ENCODE measurements at places on chromosomes 2 and 18. TPM values are rescaled to one million over a fixed set of nuclear protein-coding genes. Genes with fewer than 3 reads are reported as not detected.

DNA sequence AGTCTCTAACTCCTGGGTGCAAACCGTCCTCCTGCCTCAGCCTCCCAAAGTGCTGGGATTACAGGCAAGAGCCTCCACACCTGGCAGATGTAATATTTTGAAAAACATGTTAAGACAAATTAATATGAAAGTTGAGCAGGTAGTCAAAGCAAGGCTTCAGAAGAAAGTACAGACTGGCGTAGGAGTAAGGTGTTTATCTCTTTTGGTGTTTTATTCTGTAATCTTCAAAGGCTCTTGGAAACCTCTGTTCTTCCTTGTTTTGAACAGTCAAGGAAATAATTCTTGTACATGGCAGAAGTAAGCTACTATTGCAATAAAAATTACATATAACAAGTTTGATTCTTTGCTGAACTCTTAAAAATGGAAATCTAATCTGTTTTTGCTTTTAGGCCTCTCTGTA is 5.3 kb downstream of the RNF138 start:
- no peak for DNase-seq

- DNase-seq = no peak
These were observed 11.3 kb downstream of the OSR1 start for GRCh38 chr2:19346983-19347618.

- no peak for DNase-seq
These were observed 17.7 kb upstream of the ACOXL start for GRCh38 chr2:110714452-110715224.

DNA sequence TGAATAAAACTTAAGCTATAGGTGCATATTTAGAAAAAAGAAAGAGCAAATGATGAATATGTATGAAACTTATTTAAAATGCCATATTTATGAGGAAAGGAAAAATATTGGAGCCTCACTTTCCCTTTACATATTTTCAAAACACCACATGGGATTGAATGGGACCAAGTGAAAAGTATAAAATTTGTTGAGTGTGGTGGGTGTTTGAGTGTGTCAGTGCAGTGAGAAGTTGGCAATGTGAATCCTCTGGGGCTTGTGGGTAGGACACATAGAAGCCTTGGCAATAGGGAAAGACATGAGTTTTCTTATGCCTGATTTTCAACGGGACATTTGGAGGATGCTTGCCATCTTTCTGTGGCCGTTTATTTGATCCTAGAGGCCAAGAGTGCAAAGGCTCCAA is 502.2 kb upstream of the CELF4 start:
- no peak for DNase-seq

GRCh38 chr18:34866739-34867138 is 156.6 kb downstream of the DTNA start:
- DNase-seq = peak; percentile 16

DNA sequence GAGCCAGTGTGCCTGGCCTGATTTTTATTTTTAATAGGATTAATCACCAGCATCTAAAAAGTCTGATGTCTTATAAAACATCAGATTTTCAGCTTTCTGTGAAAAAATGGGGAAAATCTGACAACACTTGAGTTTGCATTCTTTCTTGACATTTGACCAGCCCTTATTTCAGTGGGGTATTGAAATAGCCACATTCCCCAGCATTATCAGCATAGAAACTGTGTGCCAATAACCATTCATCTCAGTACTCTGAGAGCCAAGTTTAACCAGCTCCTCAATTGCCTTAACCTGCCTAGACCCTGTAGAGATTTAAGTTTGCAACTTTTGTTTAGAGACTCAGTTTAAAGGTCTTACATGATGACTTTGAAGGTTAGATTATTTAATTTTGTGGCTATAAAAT is 155.0 kb downstream of the CERS6 start:
- no peak for DNase-seq

- no peak for DNase-seq
These were observed 148.1 kb downstream of the EML6 start for GRCh38 chr2:54871457-54872107.

DNA sequence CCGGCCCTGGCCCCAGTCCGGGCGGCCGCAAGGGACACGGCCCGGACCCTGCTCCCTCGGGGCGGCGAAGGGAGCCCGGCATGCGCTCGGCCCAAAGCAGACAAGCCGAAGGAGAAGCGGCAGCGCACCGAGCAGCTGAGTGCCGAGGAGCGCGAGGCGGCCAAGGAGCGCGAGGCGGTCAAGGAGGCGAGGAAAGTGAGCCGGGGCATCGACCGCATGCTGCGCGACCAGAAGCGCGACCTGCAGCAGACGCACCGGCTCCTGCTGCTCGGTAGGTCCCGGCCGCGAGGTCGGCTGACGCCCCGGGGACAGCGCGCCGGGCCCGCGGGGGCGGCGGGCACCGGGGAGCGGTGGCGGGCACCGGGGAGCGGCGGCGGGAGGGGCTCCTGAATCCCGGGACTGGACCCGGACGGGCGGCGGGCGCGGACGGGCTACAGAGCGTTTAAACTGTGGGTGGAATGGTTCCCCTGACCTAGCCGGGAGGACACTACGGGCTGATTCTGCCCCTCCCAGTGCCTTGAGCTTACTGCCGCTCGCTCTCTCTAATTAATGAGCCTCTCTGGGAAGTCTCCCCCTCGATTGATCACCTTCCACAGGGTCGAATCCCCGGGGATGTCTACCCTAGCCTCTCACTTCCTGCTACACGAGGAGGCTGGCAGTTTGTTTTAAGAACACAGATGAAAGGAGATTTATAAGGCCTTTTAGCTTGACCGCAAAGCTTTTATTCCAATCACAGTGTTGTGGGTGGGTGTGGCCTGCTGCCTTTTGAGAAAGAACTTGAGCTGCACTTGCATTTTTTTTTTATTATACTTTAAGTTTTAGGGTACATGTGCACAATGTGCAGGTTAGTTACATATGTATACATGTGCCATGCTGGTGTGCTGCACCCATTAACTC is 853 bp downstream of the GNAL start:
- peak; percentile 5 for DNase-seq

DNA sequence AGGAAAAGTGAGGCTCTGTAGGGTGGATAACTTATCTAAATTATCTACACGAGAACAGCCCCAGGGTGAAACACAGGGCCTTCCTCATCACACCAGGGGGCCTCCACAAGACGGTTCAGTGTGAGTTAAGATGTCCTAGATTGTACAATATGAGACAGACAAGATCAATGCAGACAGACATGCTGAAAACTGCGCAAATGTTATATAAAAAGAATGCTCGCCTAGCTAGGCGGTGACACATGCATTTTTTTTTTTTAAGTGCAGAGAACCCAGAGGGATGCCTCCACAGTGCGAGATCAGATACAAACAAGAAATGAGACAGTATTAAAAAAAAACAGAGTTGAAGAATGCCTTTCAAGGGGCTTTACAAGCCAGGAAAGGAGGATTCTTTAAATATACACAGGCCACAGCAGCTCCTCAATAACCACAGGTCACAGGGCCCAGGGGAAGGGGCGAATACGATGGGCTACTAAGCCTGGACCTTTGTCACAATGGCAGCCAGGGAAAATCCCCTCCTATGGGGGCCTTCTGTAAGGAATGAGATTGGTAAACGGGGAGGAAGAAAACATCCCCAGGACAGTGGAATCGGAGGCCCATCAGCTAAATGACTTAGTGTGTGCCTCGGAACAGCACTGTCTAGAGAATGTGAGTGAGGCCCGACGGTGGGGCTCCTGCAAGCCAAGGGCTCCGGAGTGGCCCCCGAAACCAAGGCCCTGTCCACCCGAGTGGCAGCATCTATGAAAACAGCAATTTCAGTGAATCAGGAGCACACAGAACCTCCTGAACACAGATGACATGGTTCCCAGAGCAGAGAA is 48.9 kb downstream of the ADCY3 start:
- no peak for DNase-seq

DNA sequence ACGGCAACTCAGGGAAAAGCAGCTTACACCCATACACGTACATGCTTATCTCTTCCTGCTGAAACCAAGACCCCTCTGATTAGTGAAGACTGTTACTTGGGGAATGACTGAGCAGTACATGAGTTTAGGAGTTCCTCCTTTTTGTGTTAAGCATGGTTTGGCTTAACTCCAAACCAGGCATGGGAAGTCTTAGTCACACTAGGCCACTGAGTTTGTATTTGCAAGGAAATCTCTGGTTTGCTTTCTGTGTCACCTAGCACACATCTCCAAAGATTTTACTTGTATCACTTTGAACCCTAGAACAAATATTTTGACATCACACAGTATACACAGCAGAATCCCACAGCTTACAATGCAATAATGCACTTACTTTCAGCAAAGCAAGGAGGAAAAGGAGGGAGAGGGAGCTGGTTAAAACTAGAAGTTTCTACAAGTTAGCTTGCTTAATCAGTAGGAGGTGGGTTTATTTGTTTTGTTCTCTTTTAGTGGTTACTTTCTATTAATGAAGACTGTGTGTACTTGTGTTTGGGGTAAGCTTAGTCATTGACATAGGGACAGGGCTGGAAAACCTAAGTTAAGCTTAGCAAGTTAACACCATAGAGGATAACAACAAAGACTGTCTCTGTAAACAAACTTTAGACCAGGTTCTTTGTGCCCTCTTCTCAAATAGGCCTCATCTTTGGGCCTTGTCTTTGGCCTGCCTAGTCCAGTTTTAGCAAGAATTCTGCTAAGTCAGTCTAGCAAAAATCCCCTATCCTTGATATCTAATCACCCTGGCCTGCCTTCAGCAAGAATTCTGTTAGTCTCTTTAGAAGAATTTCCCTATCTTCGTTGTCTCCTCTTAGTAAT is 219.4 kb downstream of the MREG start:
- DNase-seq = peak; percentile 96

DNA sequence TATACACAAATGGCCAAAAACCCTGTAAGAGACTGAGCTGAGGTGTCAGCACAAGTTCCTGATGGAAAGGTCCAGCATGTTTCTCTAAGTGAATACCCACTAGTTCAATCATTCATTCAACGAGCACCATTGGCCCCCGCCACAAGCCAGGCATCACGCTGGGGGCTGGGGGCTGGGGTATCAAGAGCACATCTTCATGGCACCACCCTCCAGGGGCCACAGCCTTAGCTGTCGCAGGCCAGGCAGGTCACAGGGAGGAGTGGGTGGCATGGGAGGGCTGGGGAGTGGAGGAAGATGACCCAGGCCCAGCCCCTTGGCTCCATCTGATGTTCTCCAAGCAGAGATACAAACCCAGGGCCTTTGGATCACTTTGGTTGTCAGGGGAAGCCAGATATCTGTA is 97.9 kb downstream of the ACKR3 start:
- DNase-seq = no peak

GRCh38 chr2:31222071-31222470 is 4.8 kb upstream of the CAPN14 start:
- DNase-seq = no peak

- no peak for DNase-seq
These were observed 92.7 kb downstream of the FAM124B start for GRCh38 chr2:224309176-224309575.

- no peak for DNase-seq
These were observed 8.3 kb downstream of the ALPP start for GRCh38 chr2:232386740-232387450.

- DNase-seq = no peak
These were observed 37.4 kb downstream of the RNF144A start for GRCh38 chr2:6954586-6954985.

DNA sequence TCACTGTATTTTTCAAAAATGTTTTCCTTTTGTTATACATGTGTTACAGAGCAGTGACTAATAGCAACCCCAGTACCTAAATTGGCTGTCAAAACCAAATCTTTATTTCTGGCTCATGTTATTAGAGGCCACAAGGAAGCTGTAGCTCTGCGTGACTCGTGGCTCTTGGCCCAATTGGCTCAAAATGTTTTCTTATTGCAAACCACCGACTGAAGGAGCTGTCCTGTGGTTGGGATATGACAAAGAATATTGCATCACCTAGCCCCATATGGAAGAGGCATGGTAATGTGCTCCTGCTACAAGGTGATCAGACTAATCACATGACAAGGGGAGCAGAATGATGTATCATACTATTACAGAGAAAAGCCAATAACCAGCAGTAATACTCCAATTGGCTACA is 1058.5 kb downstream of the CBLN2 start:
- no peak for DNase-seq

GRCh38 chr2:98040331-98040939 is 44.7 kb upstream of the TMEM131 start:
- no peak for DNase-seq

DNA sequence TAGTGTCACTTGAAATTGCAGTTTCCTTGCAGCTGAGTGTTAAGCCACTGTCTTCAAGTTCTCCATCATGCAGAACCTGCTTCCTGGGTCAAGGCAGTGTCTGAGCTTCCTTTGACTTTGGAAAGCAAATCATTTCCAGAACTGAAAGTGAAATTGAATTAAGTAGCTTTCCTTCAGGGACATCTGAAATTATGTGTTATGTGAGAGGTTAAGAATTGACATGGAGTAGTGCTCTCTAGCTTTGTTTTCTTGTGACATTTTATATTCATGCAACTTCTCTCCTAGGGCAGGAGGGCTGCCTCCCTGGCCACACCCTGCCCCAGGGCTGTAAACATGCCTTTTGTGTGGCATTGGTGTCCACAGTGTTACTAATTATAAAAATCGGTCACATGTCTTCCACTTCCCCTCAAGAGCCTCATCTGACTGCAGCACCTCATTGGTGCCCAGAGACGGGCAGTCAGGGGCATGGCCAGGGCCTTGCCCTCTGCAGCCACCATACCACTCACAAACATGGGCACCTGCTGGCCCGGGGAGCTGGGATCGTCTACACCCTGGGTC is 14.4 kb downstream of the RAB12 start:
- DNase-seq = peak; percentile 50

- DNase-seq = no peak
These were observed 283.6 kb downstream of the RBM43 start for GRCh38 chr2:150978053-150978452.

DNA sequence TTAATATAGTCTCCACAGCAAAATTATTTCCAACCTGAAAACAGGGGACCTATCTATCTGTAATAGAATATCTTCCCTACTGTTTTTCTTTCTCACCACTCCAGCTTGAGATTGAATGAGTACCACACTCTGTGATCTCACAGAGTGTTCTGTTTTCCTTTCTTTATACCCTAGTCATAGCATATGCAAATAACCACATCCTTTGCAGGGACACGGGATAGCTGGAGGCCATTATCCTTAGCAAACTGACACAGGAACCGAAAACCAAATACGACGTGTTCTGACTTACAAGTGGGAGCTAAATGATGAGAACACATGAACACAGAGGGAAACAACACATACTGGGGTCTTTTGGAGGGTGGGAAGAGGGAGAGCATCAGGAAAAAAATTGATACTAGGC is 224.7 kb downstream of the SLC8A1 start:
- no peak for DNase-seq

Gene CLIP4
- total RNA-seq = 14.2 TPM

Gene CENPA
- 7.8 TPM for total RNA-seq

Gene UBE2F
- total RNA-seq = 31.2 TPM

Gene CRIM1
- 420 TPM for total RNA-seq

Gene KCNK3
- not detected for total RNA-seq

Gene HOXD12
- not detected for total RNA-seq

Gene FOSL2
- total RNA-seq = 54.8 TPM

Gene CDCA7
- 3.9 TPM for total RNA-seq

Gene ABCG8
- total RNA-seq = not detected

Gene RBKS
- 1.1 TPM for total RNA-seq

Gene EVA1A
- 43.5 TPM for total RNA-seq

Gene PLEKHH2
- not detected for total RNA-seq

Gene HOXD8
- total RNA-seq = 27.4 TPM

Gene SIGLEC15
- under 0.01 TPM for total RNA-seq

Gene MYCN
- total RNA-seq = 9.5 TPM

Gene RAPH1
- 24.6 TPM for total RNA-seq

Gene SPIRE1
- 14.2 TPM for total RNA-seq

Gene SMYD1
- total RNA-seq = not detected

Gene SLC9A2
- not detected for total RNA-seq

Gene LBH
- total RNA-seq = 62.1 TPM

Measured in lung microvascular endothelial cell (primary cell).